ENCODE measurements at places on chromosomes 2 and 18.

DNA sequence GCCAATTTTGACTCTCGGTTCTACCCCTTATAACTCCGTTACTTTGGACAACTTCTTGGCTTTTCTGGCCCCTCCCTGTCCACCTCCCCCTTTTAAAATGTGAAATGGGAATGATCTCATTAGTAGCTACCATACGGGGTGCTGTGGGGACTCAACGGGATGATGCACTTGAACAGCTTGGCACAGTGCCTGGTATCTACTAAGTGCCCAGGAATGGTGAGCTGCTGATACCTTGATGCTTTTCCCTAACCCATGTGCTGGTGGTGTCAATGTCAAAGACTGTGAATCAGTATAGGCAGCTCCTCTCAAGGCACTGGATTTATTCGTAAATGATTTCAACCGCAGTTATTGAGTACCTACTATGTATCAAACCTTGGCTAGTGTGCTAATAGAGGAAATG, 204.2 kb downstream of the LOXHD1 start:
- DNase-seq = no peak

GRCh38 chr2:236691799-236692167, 122.2 kb downstream of the ACKR3 start:
- DNase-seq = no peak

DNA sequence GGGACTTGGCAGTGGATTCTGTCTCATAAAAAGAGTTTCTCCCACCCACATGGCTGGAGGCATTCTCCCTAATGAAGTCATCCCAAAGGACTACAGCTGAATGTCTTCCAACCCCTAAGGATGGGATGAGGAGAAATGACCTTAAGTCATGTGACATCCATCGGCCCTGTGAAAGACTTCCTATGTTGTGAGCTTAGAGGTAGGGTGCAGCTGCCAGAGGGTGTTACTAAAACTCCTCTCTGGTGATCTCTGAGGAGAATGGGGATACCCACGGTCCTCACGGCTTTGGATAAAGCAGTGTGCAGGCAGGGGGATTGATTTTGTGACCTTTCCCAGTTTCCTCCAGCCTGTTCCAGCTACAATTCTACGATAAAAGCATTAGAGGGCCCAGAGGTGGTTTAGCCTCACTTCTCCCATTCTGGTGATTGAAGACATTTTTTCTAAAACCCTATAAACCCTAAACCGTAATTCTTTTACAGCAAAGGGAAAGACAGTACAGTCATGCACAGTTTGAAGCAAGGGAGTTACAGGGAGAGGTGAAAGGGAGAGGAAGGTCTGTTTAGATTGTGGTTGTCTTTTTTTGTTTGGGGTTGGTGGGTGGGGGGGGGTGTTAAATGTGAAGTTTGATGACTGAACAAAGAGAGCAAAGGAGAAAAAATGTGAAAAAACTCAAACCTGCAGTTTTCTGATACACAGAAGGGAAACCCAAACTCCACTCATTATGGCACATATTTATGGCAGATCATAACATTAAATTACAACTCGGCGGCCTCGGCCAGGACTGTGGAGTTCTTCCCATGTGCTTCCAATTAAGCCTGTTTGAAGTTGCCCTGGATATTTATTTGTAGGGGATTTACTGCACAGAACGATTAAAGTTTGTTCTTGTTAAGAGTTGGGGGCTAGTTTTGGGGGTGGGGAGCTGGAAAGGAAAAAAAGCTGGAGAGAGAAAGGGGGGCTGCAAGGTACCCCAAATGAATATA, 26.6 kb upstream of the SLC14A2 start:
- DNase-seq = no peak

- no peak for DNase-seq
Measured at GRCh38 chr2:41962922-41963622, 84.7 kb upstream of the PKDCC start.

GRCh38 chr2:85733121-85733960, 20.4 kb upstream of the ATOH8 start:
- DNase-seq = no peak

GRCh38 chr18:23453680-23454058, 582 bp downstream of the RIOK3 start:
- peak; percentile 6 for DNase-seq

DNA sequence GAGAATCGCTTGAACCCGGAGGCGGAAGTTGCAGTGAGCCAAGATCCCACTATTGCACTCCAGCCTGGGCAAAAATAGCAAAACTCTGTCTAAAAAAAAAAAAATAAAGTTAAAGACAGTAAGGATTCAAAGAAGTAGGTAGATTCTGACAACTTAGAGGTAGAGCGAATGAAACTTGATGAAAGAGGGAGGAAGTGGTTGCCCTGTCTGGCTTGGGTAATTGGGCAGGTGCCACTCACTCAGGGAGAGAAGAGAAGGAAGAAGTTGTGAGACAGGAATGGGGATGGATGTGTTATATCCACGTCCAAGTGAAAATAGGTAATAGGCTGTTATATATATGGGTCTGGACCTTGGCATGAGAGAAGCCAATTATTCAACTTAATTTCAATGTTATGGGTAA, 26.3 kb downstream of the NDC80 start:
- DNase-seq = no peak

DNA sequence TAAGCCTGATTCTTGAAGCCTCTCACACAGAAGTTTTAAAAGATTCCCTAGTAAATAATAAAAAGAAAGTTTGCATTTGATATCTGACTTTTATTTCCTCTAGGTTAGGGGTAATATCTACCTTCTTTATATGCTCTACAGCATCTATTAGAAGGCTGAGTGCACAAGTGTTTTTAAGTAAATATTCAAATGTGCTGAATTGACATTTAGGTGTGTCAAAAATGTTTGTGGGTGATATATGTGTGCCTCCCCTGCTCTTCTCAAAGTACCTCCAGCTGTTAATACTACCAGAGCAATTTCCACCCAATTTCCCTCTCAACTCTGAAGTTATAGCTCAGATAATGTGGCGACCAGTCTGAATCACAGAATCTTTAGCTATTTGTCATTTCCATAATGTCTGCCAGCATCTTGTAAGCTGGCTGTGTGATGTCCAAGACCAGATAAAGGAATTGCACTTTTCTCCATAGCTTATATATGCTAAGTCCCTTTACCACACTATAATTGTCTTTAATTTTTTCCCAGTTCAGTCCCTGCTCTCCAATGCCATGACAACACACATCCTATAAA, 24.4 kb upstream of the ERMN start:
- no peak for DNase-seq

DNA sequence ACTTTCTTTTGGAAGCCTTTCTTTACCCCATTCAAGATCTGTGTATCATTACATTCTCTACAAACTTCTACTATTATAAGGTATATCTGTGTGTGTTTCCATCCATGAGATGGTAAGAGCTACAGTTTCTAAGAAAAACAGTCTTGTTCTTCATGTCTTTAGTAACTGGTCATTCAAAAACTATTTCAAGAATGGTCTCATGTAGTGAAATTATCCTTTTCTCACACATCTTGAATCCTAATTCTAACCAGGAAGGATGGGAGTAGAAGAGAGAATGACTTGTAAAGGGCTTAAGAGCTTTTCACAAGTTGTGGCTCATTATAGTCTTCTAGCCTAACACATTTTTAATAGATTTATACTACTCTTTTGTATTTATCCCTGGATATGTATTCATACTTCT, 47.3 kb downstream of the ROCK1 start:
- DNase-seq = no peak

- no peak for DNase-seq
Measured at GRCh38 chr2:136115183-136115761, 2.7 kb downstream of the CXCR4 start.

GRCh38 chr2:20523073-20523798, 76.4 kb downstream of the RHOB start:
- DNase-seq = no peak

DNA sequence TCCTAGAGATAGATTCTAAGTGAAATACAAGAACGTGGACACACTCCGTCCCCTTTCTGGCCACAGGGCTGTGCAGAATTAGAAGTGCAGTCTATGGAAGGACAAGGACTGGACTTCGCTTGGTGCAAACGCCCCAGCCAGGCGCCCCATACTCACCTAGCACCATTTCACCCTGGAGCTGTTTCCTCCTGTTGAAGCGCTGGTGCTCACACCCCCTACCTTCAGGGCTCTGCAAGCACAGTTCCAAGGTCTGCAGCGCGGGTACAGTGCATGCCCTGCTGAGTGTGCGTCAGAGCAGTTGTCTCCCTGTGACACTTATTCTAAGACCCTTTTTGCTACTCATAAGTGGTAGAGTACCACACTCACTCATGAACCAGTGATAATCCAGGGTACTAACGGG, 3.0 kb downstream of the HPCAL1 start:
- DNase-seq = no peak

GRCh38 chr2:42974721-42975717, 182.6 kb upstream of the HAAO start:
- peak; percentile 28 for DNase-seq

DNA sequence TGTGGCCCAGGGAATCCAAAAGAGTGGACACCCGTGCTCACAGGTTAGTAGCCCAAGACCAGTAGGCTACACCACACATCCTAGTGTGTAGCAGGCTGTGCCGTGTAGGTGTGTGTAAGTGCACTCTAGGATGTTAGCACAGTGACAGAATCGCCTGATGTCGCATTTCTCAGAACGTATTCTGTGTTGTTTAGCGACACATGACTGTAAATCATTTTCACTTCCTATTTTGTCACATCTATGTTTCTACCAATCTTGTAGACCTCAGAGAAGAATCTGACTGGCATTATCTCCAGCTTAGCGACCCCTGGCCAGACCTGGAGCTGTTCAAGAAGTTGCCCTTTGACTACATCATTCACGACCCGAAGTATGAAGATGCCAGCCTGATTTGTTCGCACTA, 45.1 kb downstream of the NTSR2 start:
- DNase-seq = no peak

GRCh38 chr2:207950063-207950760, 75.1 kb downstream of the PLEKHM3 start:
- DNase-seq = no peak

GRCh38 chr2:167508709-167509108, 620.4 kb downstream of the XIRP2 start:
- DNase-seq = no peak

GRCh38 chr18:25365242-25365641, 13.3 kb upstream of the ZNF521 start:
- no peak for DNase-seq

- DNase-seq = no peak
Measured at GRCh38 chr18:76518123-76518859, 23.2 kb upstream of the ZNF516 start.

DNA sequence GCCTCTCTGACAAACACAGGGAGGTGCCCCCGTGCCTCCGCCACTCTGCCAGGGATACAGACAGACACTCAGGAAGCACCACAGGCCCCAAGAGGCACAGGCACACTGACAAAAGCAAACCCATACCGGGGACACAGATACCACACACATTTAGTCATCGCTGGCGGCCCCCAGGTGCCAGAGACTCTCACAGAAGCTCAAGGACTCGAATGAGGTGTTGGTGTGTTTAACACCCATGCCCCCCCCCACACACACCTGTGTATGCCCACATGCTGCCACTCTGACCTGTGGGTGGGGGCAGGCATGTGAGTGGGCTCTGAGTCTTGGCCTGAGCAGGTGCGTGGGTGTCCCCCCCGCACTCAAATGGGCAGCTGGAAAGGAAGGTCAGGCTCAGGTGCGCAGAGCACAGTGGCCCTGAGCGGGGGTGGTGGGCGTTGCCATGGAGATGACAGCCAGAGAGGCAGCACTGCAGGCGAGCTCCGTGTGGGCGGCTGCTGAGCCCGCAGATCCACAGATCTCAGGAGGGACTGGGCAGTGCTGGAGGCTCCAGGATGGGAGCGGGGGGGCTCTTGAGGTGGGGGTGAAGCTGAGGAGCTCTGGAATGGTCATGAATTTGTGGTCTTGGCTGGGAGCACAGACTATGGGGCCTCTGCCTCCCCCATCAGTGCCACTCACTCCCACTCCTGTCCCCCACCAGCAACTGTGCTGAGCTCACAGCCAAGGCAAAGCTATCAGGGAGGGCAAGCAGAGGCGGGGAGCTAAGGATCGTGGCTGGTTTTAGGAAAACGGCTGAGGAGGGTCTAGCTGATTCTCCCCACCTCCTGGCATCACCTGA, 73.9 kb upstream of the TAF1B start:
- no peak for DNase-seq

- no peak for DNase-seq
Measured at GRCh38 chr2:241391892-241392665, 36.0 kb downstream of the FARP2 start.

GRCh38 chr18:70994116-70994515, 705.3 kb downstream of the SOCS6 start:
- no peak for DNase-seq

- no peak for DNase-seq
Measured at GRCh38 chr2:240604291-240604938, 17.9 kb downstream of the CAPN10 start.

DNA sequence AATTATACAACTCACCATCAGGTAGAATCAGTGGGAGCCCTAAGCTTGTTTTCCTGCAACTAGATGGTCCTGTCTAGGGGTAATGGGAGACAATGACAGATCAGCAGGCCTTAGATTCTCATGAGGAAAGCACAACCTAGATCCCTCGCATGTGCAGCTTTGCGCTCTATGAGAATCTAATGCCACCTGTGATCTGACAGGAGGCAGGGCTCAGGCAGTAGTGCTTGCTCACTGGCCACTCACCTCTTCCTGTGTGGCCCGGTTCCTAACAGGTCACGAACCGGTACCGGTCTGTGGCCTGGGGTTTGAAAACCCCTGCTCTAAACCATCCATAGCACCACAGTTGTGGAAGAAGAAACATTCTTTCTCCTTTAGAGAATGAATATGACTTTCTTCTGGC, 242.8 kb upstream of the CXCR4 start:
- no peak for DNase-seq

DNA sequence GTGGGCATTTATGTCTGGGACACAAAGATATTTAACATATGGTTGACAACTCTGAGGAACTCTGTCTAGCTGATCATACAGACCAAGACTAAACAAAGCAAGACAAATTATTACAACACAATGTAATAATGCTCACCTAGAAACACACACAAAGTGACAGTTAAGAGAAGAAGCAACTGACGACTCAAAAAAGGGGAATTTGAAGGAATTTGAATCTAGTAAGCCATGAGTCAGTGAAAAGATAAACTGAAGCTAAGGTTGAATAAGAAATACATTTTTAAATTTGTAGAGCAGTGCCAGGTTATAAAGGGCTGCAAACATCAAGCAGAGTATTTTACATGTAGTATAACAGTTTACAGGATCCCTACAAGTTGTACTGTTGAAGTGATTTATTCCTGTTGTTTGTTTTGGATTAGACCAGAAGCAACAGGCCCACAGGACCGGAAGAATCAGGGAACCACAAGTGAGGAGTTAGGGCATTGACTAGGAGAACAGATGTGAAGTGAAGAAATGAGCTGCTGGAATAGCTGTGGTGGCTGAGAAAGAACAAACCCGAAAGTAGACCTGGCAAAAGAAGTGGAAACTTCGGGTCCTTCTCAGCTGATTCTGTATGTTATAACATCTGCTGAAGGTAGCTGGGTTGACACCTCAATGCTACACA, 35.6 kb downstream of the IFIH1 start:
- DNase-seq = no peak

DNA sequence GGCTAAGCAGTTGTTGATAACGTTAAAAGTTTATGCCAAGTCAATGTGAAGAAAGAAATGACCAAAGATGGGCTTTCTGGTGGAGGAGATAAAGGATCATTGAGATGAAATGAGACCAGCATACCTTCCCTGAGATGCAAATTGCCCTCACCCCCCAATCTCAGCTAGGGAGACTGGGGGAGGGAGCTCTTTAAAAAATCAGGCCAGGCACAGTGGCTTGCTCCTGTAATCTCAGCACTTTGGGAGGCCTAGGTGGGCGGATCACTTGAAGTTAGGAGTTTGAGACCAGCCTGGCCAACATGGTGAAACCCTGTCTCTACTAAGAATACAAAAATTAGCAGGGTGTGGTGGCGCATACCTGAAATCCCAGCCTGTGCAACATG, 30.9 kb upstream of the KCMF1 start:
- no peak for DNase-seq

- no peak for DNase-seq
Measured at GRCh38 chr18:76953583-76954233, 131.4 kb downstream of the ZNF236 start.

Measured in stimulated activated CD4-positive, alpha-beta T cell treated with anti-CD3 and anti-CD28 coated beads, Interleukin-12 subunit alpha, Interleukin-12 subunit beta, amount 100 ng/mL, for 48 hours (primary cell).